ENCODE measurements at places on chromosomes 11 and 22.

- no peak for DNase-seq
Observed at GRCh38 chr22:29043906-29044575, 17.6 kb downstream of the C22orf31 start.

DNA sequence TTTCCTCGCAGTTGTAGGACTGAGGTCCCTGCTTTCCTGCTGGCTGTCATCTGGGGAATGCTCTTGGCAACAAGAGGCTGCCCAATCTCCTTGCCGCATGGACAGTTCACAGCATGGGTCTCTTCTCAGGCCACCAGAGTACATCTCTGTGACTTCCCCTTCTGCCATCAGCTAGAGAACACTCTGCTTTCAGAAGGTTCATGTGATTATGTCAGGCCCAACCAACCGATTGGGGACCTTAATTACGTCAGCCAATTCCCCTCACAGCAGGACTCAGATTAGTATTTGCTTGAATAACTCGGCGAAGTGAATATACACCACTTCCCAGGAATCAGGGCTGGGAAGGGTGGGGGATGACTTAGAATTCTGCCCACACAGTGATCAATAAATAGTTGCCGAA, 61.9 kb upstream of the CSNK2A3 start:
- DNase-seq: no peak

- DNase-seq: no peak
Observed at GRCh38 chr11:116396331-116396730, 376.5 kb downstream of the BUD13 start.

GRCh38 chr22:50170453-50171318, at the start of gene PANX2:
Gene PANX2 (plus strand): TSS chr22:50170731. CDS start chr22:50170731, 0 bp downstream.
- no peak for DNase-seq

GRCh38 chr11:75428281-75428724, 4.7 kb downstream of the KLHL35 start:
- peak; percentile 39 for DNase-seq

GRCh38 chr11:31805629-31806185, 5.4 kb downstream of the PAX6 start:
- DNase-seq: no peak

- DNase-seq: no peak
Observed at GRCh38 chr22:45429981-45430775, 16.7 kb downstream of the RIBC2 start.

GRCh38 chr11:102114032-102114431, 3.8 kb downstream of the YAP1 start:
- no peak for DNase-seq

DNA sequence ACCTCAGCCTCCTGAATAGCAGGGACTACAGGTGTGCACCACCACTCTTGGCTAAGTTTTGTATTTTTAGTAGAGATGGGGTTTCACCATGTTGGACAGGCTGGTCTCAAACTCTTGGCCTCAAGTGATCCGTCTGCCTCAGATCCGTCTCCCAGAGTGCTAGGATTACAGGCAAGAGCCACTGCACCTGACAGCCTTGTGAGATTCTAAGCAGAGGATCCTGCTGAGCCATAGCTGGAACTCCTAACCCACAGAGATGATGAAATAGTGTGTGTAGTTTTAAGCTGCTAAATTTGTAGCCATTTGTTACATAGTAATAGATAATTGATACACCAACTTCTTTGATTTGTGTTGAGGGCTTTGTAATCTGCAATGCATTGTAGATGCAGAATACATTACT, 51.1 kb downstream of the CLMP start:
- DNase-seq: no peak

GRCh38 chr11:67996622-67997474, 7.0 kb downstream of the UNC93B1 start:
- no peak for DNase-seq

GRCh38 chr11:10511181-10511621, 29.8 kb downstream of the RNF141 start:
- no peak for DNase-seq

DNA sequence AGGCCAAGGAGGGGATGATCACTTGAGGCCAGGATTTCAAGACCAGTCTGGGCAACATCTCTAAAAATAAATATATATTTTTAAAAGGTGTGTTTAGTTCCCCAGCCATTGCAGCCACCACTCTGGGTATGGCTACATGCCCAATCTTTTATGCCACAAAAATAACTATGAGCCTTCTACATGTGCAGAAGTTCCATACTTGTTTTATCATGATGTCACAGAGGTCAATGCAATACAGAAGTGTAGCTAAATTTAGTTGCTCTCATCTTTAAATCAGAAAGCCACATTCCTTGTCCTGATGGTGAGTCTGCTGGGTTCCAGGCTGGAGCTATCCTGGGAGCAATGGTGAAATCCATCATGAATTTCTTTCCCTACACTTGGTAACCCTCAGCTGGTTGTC, 436.3 kb downstream of the DYNC2H1 start:
- DNase-seq: no peak
